ENCODE measurements at places on chromosomes 12 and 14.

GRCh38 chr14:74495356-74495755, 1.8 kb downstream of the ISCA2 start:
- no peak for DNase-seq

DNA sequence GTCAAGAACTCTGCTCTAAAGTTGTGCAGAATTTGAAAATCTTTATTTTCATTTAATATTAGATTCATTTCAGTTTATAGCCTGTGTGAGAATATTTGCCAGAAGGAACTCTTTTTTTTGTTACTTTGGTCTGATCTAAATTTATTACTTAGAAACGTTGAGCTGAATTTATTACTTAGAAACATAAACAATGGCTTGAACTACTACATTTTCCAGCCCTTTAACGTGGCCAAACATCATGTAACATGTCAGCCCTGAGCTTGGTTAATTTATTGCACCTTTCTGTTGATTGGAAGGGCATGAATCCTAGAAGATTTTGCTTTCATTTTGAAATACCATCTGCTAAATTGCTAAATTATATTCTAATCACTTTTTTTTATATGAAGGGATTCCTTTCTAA, 241.4 kb downstream of the TMEM117 start:
- no peak for DNase-seq

GRCh38 chr14:63852271-63852816, 460 bp upstream of the SYNE2 start:
- no peak for DNase-seq

GRCh38 chr12:56645201-56645716, 525 bp downstream of the ATP5F1B start:
- DNase-seq = no peak

- no peak for DNase-seq
Measured at GRCh38 chr12:105906561-105906960, 232.2 kb downstream of the NUAK1 start.

DNA sequence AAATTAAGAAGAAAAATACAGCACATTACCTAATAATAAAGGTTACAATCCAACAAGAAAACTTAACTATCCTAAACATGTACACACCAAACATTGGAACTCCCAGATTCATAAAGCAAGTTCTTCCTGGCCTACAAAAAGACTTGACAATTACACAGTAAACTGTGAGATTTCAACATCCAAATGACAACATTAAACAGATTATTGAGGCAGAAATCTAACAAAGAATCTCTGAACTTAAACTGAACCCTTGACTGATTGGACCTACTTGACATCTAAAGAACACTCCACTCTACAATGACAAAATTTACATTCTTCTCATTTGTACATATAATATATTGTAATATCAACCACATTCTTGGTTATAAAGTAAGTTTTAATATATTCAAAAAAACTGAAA, 1341.3 kb downstream of the LRFN5 start:
- DNase-seq = no peak

DNA sequence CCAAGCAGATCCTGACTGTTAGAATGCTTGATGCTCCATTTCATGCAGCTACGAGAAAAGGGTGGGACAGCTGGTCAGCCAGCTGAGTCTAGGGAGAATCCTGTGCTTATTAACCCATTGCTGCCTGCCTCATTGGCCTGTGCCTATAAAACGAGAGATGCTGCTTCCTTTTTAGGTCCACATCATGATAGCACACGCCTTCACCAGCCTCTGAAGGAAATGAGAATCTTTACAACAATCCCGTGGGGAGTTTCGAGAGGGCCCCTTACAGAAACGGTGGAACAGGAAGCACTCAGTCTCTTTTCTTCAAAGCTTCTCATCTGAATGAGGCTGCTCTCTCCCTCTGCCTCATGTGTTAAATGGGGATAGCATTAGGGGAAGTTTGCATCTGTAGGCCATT, 147.3 kb upstream of the RFLNA start:
- DNase-seq = no peak
